NCI-H1694 (cell line): ENCODE measurements at places on chromosomes 5 and 9.

DNA sequence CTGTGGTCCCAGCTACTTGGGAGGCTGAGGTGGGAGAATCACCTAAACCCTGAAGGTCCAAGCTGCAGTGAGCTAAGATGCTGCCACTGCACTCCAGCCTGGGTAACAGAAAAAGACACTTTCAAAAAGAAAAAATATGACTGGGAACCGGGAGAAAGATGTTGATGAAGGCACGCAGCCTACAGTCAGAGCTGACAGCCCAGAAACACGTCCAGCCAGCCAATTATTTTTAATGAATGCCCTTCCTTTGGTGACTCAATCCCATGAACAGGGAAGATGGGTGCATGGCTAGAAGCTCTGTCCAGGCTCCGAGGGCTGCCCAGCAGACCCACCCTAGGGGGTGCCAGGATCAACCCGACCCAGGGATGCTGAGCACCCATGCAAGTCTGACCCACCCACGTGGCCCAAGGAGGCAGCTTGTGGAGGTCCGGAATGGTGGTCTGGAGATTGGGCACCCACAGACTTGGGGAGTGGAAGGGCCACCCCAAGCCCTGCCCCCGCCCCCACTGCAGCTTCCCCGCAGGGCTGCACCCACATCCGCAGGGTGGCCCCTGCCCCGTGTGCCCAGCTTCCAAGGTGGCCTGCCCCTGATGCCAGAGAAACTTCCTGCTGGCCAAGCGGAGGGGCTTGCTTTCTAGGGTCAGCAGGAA is 51.0 kb downstream of the ADAMTS2 start:
- no peak for DNase-seq

DNA sequence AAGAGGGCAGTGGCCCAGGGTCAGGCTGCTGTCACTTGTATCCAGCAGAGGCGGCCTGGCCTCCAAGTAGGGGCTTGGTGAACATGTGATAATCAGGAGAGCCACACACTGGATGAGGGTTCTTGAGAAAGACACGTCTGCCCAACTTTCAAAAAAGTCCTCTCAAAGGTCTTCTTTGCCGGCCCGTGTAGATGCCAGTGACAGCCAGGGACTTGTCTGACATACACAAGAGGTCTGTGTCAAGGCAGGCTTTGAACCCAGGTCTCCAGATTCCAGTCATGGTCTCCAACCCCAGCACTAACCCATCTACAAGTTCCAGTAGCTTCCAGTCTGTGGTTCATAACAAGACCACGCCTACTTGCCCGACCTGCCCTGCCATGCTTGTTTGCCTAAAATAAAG is 7.9 kb upstream of the AMBP start:
- DNase-seq = no peak

DNA sequence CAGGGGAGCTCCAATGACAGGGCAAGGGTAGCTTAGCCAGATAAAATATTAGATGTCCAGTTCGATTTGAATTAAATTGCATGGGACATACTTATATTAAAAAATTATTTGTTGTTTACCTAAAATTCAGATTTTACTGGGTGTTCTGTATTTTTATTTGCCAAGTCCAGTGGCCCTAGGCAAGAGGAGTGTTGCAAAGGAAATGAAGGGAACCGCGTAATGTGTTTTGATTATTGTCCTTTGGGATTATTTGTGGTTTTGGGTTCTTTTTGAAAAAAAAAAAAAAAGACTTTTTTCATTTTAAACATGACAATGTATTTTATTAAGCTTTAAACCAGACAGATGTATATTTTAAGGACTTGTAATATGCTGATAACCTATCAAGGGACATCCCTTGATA is 179.3 kb downstream of the C9orf152 start:
- no peak for DNase-seq

DNA sequence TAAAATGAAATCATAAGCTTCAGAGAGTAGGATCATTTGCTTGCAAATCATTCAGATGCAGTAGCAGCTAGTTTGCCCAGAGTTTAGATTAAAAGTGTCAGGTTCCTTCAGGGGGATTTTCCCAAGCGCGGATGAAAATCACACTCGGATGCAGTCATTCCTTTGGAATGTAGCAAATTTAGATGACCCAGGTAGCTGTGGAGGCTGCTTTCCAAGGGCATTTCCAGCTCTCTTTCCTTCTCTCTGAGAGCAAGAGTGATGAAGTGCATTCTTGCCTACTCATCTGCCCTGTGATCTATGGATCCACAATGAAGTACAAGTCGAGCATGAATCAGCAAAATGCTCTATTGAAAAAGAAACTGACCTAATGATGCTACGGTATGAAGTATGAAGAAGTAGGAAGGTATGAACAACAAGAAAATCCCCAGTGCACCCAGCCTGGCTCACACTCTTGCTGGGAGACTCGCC is 200.2 kb downstream of the PLK2 start:
- DNase-seq = no peak

DNA sequence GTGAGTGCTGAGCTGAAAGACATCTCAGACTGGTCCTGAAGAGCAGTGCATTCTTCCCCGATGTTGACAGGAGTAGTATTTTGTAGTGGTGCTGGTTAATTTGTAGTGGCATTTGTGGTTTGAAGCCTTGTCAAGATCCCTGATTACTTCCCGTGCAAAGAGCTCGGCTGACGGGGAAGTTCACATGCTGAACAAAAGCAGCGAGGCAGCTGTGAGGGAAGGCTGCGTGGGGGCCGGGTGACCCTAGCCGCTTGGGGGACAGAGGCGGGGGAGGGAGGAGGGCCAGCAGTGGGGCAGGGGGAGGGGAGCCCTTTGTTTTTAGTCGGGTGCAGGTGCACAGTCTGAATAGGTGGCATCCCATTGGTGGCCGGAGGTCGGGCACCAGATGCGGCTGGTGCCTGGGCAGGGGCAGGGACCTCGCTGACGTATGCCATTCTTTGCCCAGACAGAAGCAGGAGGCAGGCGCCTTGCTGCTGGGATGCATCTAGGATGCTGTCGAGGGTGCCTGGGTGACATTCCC is 64.7 kb downstream of the CRB2 start:
- DNase-seq = no peak

DNA sequence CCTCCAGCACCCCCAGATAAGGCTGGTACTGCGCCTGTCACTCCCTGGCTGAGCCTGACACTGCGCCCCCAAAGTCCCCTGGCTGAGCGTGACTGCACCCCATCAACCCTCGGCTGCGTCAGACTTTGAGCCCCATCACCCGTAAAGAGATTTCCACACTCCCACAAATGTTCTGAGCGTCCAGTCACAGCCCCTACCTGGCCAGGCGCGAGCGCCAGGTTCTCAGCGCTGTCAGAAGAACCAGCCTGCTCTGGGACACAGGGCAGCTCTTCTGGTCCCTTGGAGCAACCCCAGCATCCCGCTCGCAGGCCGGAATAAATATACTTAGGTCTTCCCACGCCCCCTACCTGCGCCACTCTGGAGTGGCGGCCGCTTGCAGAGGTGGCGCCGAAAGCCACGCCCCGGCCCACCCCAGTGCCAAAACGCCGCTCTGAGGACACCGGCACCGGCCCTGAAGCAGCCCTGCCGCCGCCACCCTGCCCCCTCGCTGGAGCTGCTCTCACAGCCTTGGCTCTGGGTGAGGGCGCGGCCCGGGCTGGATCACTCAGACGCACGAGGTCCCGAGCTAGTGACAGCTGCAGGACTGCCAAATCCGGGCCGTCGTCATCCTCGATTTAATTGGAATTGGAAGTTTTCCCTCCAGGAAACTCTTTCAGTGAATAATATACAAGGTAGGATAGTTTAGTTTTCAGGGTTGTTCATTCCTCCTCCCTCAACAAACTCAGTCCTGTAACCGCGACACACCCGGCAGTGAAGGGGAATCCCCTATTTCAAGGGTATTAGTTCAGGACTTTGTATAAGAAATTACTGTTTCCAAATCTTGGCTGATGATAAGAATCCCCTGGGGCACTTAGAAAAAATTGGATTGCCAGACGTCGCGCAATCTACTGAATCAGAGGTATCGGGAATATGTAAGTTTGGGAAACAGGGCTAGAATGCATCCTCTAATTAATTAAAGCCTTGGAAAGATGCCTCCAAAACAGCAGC is 1.2 kb upstream of the CEMIP2 start:
- peak; percentile 23 for DNase-seq

DNA sequence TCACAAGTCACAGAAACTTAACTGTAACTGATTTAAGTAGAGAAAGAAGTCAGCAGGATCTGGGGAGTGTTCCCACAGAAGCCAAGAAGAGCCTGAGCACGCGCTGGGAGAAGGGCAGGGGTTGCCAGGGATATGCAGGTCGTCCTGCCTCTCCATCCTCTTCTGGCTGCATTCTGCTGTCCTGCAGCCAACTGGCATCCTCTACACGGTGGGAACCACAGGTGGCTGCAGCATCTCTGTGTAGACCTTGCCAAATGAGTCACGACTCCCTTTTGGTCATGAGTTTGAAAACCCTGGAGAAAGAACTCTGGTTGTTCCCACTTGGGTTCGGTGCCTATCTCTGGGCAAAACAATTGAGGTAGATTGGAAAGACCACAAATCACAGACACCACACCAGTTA is 38.4 kb upstream of the PCA3 start:
- no peak for DNase-seq

DNA sequence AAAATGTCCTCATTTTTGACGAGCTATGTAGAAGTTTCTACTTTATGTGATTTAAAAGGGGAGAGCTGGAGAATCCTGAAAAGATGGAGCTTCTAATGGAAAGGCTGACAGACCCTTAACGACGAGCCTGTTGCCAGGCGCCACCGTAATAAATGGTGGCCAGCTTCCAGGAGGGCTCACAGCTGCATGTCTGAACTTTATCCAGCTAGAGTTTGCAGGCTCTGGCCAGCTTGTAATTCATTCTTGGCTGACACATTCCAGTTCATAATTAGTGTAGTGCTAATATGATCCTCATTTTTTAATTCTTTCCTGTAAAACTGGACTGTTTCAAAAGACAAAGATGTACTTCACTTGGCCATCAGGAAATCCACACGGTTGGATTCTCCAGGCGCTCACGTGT is 246.7 kb downstream of the GAS1 start:
- DNase-seq = no peak

GRCh38 chr9:10443181-10443867 is 169.5 kb downstream of the PTPRD start:
- DNase-seq = no peak

DNA sequence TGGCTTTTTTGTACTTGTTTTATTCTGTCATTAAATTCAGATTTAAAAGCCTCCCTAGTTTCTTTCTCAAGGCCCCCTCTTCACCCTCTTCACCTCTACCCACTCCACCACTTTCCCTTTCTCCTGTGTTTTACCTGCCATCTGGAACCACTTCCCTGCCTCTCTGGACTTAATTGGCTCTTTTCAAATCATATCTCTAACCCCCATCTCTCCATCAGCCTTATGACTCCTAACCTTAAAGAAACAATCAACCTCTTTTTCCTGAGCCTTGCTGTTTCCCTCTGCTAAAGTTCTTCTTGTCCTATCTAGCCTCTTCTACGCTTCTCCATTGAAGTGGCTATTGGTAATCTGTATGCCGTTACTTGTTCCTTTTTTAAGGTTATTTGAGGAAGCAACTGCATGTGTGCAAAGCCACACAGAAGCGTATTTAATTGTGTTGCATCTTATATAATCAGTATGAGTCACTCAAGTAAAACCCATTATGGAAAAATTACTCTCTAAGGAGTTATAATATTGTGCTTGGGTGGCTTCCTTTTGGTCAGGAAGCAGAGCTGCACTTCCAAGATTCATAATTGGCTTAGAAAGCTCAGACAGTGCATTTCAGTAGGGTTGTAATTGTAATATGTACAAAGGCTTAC is 653.6 kb upstream of the ITGA1 start:
- DNase-seq = no peak

DNA sequence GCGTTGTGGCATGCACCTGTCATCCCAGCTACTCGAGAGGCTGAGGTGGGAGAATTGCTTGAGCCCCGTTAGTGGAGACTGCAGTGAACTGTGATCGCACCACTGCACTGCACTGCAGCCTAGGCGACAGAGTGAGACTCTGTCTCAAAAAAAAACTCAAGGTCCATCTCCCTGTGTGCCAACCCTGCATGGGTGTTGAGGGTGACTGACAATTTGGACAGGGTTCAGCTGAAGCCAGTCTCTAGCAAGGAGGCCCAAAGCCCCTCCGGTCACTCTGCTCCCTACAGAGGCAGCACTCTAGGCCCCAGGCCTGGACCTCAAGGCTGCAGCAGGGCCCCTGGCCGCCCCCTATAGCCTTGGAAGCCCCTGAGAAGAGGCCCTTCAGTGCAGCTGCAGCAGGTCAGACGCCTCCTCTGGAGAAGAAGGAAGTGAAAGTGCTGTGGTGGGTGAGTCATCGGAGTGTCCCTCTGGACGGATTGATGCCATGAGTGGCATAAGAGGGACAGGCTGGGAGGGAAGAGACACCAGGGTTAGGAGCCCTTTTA is 39.2 kb upstream of the NEK6 start:
- no peak for DNase-seq

GRCh38 chr9:28610339-28610738 is 1037.1 kb upstream of the C9orf72 start:
- DNase-seq = no peak

DNA sequence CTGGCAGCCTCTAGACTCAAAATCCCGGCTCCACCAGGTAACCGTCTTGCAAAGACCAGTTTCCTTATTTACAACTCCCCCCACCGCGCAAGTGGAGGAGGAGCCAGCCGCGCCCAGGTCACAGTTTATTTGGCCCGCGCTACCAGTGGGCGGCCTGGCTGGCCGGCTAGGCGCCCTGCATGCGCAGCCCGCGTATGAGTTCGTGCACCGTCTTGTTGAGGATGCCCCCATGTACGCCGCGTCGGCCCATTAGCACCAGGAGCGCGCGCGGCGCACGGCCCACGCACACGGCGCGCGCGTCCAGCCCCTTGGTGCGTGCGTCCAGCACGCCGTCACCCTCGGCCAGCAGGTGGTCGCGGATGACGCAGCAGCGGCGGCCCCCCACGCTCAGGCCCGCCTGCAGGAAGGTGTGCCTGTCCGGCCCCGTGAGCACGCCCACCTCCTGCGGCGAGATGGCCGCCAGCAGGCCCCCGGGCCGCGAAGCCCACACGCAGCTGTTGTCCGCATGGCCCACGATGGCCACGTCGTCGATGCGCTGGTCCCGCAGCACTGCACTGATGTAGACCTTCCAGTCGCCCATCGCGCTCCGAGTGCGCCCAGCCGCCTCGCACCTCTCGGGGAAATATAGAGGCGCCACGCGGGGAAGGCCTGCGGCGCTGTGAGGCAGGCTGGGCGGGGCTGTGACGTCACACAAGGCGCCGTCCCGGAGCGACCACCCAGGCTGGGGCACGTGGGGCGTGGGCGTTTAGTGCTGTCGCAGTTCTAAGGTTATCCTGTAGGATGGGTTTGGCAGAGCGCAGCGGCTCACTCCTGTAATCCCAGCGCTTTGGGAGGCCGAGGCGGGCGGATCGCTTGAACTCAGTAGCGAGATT is at the start of gene PFN3:
TSS of gene PFN3 (minus strand) at position 665 of the 872 bp plus-strand sequence. CDS start at position 580, 85 bp downstream.
- no peak for DNase-seq

DNA sequence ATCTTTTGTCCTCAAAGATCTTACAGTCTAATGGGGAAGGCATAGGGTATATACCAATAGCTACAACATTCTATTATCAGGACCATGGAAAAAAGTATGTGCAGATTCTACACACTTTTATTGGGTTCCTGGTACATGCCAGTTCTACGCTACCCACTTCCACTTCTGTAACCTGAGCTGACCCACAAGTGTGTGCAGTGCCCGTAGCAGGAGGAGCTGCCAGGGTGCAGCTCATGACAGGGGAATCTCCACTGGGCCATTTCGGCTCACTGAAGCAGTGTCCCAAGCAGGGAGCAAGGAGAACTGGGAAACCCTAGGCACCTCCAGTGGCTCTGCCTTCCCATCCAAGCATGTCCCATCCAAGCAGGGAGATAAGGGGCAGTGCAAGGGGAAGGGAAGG is 60.4 kb downstream of the FOXI1 start:
- no peak for DNase-seq
